ENCODE measurements at places on chromosomes 5 and 9.

GRCh38 chr9:126327006-126327713 lies 531 bp downstream of the MVB12B start:
- DNase-seq, result no peak

GRCh38 chr5:119329666-119330065 lies 26.2 kb upstream of the TNFAIP8 start:
- DNase-seq, result no peak

- DNase-seq, result no peak
Observed at GRCh38 chr5:176540476-176540899, 3.3 kb upstream of the RNF44 start.

DNA sequence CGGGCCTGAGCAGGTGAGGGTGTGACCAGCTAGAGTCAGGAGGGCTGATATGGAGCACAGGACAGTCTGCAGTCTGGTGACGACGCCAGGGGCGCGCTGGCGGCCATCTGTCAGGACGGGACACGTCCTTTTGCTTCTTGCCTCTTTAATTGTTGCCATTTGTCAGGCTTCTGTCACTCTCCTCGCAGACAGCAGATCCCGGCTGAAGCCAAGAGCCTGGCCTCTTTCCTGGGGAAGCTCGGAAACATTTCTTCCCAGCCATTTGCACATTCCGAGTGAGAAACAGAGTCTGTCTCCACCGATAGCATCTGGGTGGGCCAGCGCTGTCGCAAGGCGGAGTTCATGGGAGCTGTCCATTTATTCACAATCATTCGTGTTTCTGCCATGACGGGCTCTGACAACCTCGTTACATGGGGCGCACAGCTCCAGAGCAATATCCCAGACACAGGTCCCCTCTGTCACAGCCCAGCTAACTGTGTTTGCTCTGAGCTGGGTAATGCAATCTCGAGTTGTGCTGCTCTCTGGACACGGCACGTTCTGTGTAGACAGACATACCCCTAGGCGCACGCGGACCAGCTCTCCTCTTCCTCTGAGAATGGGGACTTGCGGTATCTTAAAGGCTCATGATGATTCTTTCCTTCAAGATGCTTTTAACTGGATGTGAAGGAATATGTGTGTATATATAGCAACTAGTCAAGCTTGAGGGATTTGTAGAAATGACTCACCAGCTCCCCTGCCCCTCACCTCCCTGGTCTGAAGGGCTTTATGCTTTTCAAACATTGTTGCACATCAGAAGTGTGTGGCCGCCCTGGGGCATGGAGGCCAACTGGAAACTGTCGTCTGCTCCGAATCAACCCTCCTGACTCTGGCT lies 105.3 kb upstream of the FCN2 start:
- no peak for DNase-seq

DNA sequence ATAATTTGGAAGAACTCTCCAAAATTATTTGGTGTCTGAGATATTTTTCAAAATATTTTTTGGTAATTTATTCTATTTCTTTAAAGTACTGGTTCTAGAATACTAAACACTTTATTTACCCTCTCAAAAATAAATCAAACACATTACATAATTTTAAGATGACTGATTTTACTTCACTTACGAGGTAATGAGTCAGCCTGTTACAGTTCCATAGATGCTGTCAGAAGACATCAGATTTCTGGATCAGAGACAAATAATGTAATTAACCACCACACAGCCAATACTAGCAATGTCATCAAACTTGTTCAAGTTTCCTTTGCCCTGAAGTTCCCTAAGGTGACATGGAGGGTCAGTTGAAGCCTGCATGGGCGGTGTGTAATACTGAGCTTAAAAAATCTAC lies 106.1 kb upstream of the CDH9 start:
- peak; percentile 25 for DNase-seq

DNA sequence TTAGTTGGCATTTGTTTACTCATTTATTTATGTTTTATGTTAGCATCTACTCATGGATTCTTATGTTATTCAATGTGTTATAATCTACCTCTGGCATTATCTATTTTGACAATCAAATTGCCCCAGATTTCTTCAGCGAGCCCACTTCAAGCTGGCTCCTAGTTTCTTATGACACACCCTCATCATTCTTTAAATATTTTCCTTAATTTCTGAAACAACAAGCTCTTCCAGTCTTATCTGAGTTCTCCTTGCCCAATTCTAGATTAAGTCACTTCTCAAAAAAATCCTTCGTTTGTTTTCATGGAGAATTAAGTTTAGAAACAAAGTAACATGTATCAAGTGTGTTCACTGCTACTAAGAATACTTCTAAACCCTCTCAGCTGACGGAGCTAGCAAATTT lies 229.8 kb downstream of the SEMA5A start:
- no peak for DNase-seq

DNA sequence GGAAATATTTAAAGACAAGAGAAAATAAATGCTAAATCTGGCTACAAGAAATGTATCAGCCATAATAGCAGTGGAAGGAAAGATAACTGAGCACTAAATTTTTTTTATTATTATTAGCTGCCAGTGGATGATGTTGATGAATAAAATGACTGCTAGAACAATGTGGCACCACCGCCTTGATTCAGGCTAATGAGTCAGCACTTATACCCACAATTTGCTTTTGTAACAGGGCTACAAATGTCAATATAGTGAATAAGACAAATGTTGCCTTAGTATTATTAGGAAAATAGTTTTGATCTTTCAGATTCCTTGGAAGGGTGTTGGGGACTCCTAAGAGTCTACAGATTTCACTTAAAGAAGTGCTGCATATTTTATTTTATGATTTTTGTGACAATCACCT lies 555.2 kb upstream of the GRAMD2B start:
- peak; percentile 27 for DNase-seq

GRCh38 chr9:13597004-13597403 lies 317.5 kb upstream of the MPDZ start:
- no peak for DNase-seq

DNA sequence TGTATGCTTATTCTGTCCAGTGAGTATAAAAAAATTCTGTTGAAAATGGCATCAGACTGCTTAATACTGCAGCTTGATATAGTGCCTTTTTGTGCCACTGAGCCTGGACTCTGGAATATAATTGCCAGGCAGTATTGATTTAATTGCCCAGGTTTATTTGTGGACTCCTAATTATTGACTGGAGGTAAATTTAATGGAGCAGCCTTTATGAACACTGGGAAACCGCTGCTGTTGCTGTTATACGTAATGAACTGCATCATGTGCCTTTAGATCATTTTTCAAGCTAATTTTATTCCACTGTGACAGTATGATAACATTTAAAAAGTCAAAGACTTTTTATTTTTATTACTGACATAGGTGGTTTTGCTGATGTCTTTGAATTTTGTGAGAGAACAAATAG lies 90.2 kb upstream of the SH3GL2 start:
- no peak for DNase-seq

DNA sequence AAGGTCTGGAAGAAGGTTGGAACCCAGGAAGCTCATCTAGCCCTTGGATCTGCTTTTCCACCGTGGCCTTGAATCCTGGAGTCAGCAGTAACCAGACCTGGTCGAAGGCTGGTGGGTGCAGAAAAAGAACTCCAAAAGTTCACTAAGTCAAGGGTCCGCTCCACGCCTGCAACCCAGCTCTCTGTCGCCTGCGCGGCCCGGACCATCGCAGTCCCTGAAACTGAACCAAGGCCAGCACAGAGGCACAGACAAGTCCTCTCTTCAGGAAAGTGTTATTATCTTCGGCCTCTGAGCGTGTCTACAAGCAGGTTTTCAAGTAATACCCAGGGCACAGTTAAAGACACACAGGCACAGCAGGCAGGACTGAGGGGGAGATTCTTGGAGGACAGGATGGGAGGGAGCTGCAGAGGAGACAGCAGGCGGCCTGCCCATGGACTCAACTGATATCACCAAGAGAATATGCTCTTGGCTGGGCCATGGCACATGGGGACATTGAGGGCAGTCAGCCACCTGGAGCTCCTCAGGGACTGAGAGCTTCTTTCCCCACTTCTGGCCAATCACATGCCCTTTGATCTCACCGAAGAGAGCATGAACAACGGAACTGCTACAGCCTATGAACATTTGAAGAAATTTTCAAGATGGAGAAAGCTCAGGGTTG lies 45.8 kb upstream of the SEMA4D start:
- no peak for DNase-seq

DNA sequence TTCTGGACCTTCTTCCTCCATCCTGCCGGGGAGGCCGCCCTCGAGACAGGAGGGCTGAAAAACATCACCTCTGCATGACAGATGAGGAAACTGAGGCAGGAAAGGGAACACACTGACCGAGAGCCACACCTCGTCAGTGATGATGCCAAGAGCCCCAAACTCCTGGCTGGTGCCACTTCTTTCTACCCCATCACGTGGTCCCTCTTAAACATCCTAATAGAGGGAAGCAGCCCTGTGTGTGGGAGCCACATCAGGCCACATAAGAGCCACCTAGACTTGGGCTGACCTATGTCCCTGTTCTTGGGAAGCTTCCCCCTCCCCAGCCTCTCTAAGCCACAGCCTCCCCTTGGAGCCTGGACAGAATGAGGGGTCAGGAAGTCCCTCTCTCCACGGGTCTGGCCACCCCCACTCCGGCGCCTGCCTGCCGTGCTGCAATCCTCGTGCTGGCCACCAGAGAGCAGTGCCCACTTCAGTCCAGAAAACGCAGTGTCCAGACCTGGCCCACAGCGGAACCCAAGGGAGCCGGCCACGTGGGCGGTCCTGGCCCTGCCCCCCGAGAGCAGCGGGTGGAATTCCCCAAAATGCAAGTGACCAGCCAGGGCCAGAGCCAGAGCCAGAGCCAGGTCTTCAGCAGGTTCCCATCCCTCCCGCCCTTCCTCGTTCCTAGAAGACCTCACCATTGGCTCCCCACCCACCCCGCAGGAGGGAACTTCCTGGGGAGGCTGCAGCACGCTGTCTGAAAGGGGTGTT lies 54.7 kb upstream of the SARDH start:
- peak; percentile 68 for DNase-seq

- no peak for DNase-seq
Observed at GRCh38 chr9:73135394-73135793, 16.3 kb upstream of the ANXA1 start.

GRCh38 chr9:73133022-73133651 lies 18.5 kb upstream of the ANXA1 start:
- no peak for DNase-seq

DNA sequence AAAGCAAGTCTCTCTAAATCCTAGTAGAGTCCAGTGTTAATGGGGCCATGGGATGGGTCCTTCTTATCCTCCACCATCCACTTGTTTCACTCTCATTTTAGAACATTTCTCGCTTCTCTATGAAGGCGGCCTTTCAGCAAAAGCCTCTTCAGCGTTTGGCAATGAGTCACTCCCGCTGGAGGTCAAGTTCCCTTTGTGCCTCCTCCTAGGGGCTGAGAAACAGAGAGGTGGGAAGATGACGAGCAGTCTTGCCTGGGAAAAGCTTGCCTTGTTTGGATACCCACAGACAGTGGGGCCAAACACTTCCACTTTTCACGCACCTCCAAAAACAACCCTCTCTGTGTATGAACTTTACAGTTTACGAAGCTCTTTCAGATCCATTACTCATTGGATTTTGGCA lies 168.8 kb downstream of the GABBR2 start:
- no peak for DNase-seq

- DNase-seq, result peak; percentile 24
Observed at GRCh38 chr5:115549154-115549553, 4.6 kb upstream of the FEM1C start.

GRCh38 chr9:19379697-19380046 lies 364 bp downstream of the RPS6 start:
- DNase-seq, result no peak

GRCh38 chr9:24413651-24414050 lies 132.0 kb downstream of the IZUMO3 start:
- DNase-seq, result peak; percentile 56

- no peak for DNase-seq
Observed at GRCh38 chr9:136937186-136938001, 7.1 kb downstream of the FBXW5 start.

DNA sequence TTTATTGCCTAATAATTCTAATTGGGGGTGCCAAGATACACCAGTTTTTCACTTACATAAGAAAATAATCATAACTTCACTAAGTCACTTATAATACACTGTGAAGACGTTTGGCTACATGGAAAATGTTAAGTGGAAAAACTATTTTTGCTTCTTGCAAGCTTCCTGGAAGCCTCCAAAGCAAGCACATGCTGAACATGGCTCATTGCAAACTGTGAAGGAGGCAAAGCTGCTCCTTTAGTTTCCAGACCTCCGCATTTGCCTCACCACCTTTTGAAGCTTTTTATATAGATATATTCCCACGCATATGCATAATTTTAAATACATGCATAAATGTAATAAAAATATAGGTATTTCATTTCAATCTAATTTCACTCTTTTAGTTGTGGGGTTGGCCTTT lies 285.6 kb upstream of the PRDM9 start:
- no peak for DNase-seq

GRCh38 chr5:158496624-158497023 lies 603.1 kb downstream of the EBF1 start:
- DNase-seq, result no peak

- no peak for DNase-seq
Observed at GRCh38 chr5:95069021-95069420, 215.9 kb downstream of the MCTP1 start.

GRCh38 chr9:27421577-27421976 lies 102.5 kb upstream of the IFNK start:
- no peak for DNase-seq

DNA sequence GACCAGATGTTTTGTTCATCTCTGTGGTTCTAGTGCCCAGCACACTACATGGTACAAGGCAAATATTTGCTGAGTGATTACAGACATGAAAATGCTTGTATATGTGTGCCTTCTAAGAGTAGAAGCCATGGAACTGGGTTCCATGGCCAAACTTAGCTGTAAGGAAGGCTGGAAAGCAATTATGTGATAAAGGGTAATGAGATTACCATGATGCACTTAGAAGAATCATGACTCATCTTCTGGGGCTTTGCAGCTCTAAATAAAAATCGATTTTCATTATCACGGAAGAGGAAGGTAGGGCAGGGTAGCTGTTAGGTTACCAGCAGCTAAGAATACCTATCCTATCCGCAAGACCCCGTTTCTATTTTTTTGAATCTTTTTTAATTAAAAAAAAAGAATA lies 28.0 kb downstream of the RFK start:
- DNase-seq, result no peak

DNA sequence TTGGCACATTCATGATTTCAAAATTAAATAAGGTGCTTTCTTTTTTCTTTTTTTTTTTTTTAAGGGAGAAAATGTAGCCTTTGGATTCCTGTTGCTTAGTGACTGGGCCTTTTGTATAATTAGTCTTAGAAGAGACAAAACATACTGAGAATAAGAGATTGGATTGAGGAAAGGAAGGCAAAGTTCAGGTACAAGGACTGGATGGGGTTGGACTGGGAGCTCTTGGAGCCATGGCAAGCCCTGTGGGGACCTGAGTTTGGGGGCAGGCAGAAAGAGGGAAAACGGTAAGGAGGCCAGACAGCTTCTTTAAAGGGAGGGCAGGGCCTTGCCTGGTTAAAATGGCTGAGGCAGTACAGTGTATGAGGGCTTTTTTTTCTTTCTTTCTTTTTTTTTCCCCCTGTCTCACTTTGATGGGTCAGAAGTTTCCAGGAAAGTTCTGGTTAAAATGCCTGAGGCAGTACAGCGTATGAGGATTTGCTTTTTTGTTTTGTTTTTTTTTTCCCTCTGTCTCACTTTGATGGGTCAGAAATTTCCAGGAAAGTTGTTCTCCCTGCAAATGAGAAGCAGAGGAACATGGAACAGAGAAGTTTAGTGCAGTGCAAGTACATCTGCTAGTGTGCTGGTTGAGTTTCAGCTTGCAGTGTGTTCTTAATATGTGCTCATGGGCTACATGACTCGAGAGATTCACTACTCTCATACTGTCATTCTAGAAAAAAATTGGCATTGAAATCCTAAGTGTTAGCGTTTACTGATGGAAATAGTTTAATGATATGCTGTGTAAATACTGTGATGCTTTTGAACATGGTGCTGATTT lies 16.8 kb downstream of the SNX18 start:
- DNase-seq, result no peak
